ENCODE measurements at places on chromosomes 12 and 14. TPM values are rescaled to one million over a fixed set of nuclear protein-coding genes. Genes with fewer than 3 reads are reported as not detected.

The ZNF268 gene
- 22.3 TPM for total RNA-seq

The TOMM20L gene
- not detected for total RNA-seq

The CNTN1 gene
- not detected for total RNA-seq

The MYO1H gene
- not detected for total RNA-seq

The CCDC198 gene
- total RNA-seq: not detected

The KRT75 gene
- total RNA-seq: not detected

The GPR137C gene
- total RNA-seq: 0.77 TPM

The MDGA2 gene
- not detected for total RNA-seq

The NRXN3 gene
- total RNA-seq: under 0.01 TPM
